GM23248 (cell line): ENCODE measurements at places on chromosomes 4 and X. TPM values are rescaled to one million over a fixed set of nuclear protein-coding genes. Genes with fewer than 3 reads are reported as not detected.

DNA sequence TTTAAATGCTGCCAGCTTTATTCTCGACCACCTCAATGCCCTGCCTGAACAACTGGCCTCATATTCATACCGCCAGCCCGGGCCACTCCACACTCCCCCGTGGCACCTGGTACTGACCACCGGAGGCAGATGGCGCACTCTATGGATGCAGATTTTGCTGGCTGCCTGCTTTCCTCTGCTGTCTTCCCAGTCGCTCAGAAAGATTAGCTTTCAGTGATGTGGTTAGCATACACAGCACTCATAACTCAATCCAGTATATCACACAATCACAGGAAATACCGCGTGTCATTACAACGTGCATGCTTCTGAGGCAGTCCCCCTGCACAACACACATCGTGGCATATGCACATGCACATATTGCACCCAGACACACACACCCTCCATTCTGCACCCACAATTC, 147.2 kb upstream of the BCOR start:
- no peak for DNase-seq

- no peak for DNase-seq
Measured at GRCh38 chr4:39169426-39169825, 12.9 kb upstream of the WDR19 start.

- peak; percentile 70 for DNase-seq
Measured at GRCh38 chrX:68829582-68830418, 979 bp downstream of the EFNB1 start.

The TADA2B gene
- polyA plus RNA-seq = 2.2 and 2.4 TPM in 2 replicates

The KIAA1210 gene
- polyA plus RNA-seq = not detected in 2 replicates

DNA sequence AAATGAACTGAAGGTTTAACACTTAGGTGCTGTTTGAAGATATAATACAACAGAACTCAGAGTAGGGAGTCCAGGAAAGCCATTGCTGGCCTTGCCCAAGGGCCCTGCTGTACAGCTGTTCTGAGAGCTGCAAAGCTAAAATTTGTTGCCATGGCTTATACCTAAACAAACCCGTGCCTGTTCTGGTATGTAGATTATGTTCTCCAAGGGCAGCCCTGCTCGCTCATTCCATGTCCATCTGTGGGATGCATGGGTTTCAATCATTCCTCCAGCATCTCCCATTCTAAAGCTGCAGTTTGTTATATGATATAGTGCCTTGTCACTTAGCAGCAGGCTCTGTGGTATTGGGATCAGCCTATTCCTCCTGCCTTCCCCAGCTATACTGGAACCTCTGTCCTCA, 80.8 kb upstream of the BMPR1B start:
- DNase-seq = peak; percentile 50

GRCh38 chr4:97475621-97476020, 667.7 kb downstream of the STPG2 start:
- DNase-seq = no peak

- DNase-seq = peak; percentile 85
Measured at GRCh38 chr4:101355767-101356702, 8.7 kb upstream of the PPP3CA start.

DNA sequence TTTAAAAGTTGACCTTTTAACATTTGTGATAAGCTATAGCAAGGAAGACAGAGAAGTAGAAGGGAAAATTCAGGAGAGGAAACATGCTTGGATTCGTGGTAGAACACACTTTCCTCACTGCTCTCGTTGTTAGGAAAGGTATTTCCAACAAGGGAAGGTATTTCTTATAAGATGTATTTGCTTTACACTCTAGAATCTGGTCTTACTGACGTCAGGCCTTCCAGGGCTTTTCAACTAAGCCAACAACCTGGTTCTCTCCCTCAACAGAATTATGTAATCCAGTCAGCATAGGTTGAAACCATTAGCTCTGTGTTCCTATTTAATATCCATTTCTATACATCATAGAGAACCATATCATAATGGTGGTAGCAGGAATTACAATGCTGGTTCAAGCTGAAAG, 241.9 kb downstream of the SLC39A8 start:
- DNase-seq = no peak

DNA sequence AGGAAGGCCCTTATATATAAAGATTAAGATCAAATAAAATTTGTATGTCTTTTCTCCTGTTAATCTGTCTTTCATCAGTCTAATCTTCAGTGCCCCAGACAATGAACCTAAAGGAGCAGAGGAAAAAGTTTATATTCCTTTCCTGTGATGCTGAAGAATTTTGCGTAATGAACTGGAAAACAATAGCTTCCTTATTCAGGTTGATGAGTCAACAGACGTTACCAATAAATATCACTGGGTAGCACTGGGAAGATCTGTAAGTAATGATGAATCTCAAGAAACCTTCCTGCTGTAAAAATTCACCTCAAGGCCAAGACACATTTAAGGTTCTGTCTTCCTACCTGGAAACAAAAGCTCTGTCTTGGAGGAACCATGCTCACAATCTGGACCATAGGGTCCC, 25.5 kb downstream of the CDKN2AIP start:
- peak; percentile 39 for DNase-seq

The SHOX gene
- not detected in 2 replicates for polyA plus RNA-seq

DNA sequence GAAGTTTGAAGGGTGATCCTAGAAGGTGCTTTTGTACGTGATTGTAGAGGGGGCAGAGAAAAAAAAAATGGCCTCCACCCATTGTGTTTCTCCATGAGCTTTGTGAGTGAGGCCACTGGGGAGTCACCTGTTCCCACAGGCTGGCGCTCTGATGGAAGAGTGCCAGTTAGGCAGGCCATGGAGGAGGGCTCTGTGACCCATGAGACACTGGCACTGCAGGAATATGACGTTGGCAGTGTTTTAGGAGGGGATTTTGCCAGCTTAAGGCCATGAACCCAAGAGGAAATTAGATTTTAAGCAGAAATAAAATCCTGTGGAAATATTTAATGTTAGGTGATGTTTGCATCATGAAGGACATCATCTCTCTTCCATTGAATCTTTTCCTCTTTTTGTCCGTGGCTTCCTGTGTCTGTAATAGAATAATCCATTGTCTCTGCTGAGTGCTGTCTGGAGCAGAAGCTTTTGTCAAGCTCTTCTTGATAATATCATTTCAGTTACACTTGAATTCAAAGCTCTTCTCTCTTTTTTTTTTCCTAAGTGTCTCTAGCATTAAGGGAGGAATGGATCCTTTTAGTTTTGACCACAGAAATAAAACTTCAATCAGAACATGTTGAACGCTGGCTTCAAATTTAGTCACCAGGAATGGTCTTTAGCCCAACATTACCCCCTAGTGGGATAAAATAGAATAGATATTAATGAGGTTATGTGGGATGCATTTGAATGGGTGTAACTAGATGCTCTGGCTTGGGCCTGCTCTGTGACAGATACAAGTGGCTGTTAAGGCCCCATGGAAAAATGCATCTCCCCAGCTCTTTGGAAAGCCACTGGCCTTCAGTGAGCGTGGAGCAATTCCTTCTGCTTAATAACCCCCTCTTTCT, 41.0 kb upstream of the UCP1 start:
- DNase-seq = peak; percentile 72

The FAM9B gene
- polyA plus RNA-seq = not detected in 2 replicates

The GJB1 gene
- polyA plus RNA-seq = not detected in 2 replicates

The CCDC158 gene
- 0.14 and 0.48 TPM in 2 replicates for polyA plus RNA-seq

- no peak for DNase-seq
Measured at GRCh38 chrX:153973127-153974002, 811 bp downstream of the TMEM187 start.

- DNase-seq = peak; percentile 8
Measured at GRCh38 chrX:57596516-57596915, 4.7 kb downstream of the ZXDB start.

DNA sequence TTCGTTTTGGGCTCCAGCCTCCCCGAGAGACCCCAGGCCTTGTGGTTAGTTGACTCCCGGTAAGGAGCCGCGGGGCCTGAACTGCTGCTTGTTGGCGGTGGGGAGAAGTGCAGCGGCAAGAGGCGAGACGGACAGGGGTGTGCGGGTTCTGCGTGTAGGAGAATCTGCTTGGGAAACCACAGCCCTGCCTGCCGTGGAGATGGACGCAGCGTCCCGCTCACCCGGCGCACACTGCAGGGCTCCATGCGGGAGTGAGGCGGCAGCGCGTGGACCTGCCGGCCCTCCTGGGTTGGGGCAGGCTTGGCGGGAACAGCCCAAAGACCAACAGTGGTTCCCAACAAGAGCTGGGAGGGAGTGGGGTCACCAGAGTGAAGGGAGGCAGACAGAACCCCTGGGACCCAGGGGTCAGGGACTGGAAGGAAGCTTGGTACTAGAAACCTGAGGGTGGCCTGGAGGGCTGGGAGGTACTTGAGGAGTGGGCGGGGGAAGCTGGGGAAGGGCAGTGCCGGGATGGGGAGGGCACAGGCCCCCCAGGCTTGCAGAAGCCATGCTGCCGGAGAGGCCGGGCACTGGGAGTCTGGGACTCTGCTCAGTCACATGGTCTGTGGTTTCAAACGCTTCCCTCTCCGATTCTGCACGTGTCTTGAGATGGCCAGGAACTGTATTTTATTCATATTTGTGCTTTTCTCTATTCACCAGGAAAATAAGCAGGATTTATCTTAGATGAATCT, 70.8 kb downstream of the RGS12 start:
- no peak for DNase-seq

- no peak for DNase-seq
Measured at GRCh38 chr4:85979276-85979675, 380.6 kb downstream of the MAPK10 start.

The FGFBP2 gene
- not detected in 2 replicates for polyA plus RNA-seq

DNA sequence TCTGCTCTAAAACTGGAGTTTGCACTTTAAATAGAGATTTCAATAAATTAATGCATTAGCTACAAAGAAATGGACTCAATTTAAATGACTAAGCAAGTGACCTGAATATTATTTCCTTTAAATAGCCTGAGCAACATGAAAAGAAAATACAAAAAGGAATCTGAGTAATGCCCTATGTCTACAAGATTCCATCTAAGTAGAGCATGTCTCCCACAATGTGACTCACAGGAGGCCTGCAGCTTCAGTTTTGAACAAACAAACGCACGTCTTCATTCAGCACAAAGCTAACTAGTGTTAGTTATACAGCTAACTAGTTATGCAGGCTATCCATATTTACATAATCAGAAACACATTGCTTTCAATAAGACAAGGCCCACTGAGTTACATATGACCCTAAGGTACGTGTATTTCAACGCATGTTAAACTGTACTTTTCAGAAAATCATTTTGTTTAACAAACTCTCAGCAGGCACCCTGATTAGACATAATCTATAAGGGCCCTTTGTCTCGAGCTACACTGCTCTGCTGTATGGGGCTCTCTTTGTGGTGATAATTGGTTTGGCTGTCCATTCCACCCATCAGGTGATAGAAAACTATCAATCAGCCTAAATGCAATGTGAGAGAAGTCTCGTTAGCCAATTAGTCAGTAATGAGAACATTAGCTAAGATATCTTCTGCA, 116.5 kb downstream of the MAML3 start:
- DNase-seq = peak; percentile 94

GRCh38 chr4:152537881-152538280, 2.0 kb upstream of the FBXW7 start:
- DNase-seq = no peak

DNA sequence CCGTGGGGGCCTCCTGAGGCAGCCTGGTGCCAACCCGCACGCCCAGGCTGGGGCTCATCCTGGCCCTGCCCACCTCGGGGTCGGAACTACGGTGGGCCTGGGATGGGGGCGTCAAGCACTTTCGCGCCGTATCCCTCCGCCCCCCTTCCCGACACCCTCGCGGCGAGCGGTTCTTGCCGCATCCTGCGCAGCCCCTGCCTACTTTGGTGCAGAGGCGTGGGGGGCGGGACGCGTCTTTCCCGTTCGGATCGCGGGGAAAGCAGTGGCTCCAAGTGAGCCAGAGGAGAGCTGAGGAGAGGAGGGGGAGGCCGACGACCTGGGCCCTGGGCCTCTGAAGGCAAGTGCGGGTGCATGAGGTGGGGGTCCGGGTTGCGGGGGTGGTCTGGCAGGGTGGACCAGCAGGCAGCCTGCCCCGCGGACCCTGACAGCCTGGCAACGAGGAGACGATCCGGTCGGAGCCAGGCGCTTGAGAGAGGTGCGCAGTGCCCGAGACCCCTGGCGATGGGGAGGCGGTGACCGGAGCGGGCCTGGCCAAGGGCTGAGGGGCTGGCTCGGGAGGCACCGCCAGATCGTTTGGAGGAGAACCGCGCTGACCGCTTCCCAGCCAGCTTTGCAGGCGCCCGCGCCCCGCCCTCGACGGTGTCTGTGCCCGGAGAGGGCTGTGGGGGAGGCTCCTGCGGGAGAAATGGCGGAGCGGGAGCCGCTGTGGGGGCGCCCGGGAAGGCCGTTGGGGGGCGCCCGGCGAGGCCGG, at the start of gene GPRASP2:
Gene GPRASP2, plus strand, starts transcription at position 233 of the 751 bp plus-strand sequence. CDS start 2,422 bp downstream, outside the sequence.
- peak; percentile 69 for DNase-seq

GRCh38 chrX:100358766-100359165, 51.3 kb downstream of the PCDH19 start:
- DNase-seq = no peak

DNA sequence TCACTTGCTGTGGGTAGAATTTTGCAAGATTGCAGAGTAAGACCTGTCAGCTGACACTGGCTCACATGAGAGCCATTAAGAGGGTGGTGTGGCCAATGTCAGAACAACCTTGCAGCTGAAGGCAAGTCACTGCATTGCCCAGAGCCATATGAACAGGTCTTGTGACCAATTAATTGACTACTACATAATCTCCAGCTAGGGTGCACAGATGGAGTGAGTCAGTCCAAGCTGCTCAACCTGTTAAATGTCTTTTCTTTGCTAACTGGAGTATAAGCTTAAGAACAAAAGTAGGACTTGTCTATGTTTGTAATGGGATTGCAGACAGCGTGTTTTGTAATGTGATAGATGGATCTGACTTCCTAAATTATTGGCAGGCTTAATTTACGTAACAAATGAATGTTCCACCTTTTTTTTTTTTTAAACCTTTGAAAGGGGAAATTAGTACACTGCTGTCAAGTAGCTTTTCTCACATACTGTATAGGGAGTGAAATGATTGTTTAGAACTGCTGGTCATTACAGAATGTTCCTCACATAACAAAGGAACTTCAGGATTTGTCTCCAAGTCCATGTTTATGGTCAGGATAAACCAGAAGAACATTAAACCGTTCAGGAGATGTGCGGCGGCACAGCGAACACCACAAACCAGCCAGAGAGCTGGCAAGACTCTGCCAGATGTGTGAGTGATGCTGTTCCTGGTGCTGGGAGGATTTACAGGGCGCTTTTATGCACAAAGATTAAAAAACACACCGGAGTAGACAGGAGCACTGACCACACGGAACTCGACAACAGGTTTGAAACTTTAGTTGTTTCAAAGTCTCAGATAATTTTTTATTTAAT, 37.0 kb downstream of the FNIP2 start:
- DNase-seq = peak; percentile 15

GRCh38 chrX:124820738-124821137, 474.4 kb downstream of the SH2D1A start:
- no peak for DNase-seq

GRCh38 chr4:110472583-110473329, 3.2 kb upstream of the ENPEP start:
- DNase-seq = no peak

- no peak for DNase-seq
Measured at GRCh38 chrX:18640686-18641085, 31.2 kb downstream of the RS1 start.

The LANCL3 gene
- not detected in 2 replicates for polyA plus RNA-seq

The MAGEB6 gene
- polyA plus RNA-seq = not detected in 2 replicates

- no peak for DNase-seq
Measured at GRCh38 chr4:32440391-32440790, 1720.2 kb downstream of the PCDH7 start.

- no peak for DNase-seq
Measured at GRCh38 chr4:65825116-65825753, 154.9 kb upstream of the EPHA5 start.
